ENCODE measurements at places on chromosomes 16 and 17.

DNA sequence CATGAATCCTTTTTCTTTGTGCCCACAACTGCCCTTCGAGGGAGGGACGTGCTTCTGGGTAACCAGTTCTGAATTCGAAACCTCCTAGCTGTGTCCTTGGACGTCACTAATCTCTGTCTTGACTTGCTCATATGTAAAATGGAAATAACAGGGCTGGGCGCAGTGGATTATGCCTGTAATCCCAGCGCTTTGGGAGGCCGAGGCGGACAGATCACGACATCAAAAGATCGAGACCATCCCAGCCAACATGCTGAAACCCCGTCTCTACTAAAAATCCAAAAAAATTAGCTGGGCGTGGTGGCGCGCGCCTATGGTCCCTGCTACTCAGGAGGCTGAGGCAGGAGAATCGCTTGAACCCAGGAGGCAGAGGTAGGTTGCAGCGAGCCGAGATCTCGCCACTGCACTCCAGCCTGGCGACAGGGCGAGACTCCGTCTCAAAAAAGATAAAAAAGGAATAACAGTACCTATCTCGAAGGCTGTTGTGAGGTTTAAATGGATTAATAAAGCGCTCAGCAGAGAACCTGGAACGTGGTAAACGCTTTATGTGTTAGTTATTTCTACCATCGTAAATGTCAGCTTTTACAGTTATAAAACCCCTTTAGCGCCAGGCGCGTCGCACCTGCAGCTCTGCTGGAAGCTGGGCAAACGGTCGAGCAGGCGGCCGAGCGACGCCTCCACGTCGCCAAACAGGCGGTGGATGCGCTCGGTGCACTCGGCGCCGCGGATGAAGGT is 641 bp downstream of the COG8 start:
- no peak for DNase-seq

- no peak for DNase-seq
These were observed 60.4 kb downstream of the BAIAP2 start for GRCh38 chr17:81095383-81095762.

DNA sequence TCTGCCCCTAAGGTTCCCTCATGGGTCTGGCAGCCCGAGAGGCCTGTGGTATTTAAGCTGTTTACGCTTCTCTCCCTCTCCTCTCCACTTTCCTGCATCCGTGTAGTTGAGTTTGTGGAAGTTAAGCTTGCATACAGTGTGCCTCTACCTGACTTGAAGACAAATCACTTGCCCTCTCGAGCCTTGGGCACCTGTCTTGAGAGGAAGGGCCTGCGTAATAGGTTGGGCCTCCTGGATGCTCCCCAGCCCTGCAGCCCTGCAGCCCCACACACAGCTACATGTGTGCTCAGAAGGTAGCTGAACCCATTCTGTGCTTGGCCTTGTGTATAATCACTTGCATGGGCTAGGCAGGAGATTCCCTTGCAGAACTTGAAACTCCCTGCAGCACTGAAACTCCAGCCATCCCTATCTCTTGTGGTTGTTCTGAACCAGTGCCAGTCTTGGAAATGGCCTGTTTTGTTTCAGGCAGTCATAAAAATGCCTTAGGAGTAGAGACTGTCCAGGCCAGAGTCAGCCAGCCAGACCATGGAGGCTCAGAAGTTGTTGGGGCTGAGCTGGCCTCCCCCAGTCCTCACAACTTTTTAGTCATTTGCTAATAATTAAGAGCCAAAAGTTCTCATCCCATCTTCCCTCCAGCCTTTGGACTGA is 134.6 kb downstream of the CLEC16A start:
- DNase-seq, result no peak

GRCh38 chr17:33868899-33869298 is 386.2 kb upstream of the CCL2 start:
- DNase-seq, result peak; percentile 18

- DNase-seq, result no peak
These were observed 173.8 kb downstream of the RPTOR start for GRCh38 chr17:80718428-80718827.

GRCh38 chr17:40351359-40352236 is 12.9 kb downstream of the GJD3 start:
- DNase-seq, result no peak

DNA sequence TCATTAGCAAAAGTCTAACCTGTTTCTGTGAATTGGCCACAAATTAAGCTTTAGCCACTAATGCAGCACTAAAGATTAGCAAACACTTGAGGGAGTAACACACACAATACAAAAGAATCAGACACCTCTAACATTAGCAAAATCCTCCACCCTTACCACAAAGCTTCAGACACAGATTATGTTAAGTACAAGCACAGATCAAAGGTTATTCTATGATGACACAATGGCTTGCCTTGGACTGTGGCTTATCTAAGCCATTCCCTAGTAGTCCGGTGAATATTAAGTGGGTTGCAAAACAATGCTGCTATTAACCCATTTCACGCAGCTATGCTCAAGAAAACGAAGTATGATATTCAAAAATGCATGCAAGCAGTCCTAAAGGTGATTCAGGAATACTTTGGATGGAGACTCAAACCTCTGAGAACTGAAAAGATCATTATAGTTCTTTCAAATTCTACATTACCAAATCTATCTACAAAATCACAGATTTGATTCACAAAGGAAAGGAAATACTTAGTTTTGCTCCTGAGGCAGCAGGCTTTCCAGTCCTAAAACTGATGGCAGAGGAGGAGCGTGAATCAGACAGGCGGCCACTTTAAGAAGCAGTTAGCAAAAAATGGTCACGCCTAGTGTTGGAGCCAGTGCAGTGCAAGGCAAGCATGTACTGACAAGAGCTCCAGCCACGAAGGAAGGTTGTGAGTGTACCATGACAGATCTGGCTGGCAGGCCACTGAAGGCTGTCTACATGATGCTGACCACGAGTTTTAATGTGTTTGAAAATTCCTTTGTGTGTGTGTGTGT is 67.2 kb downstream of the PARN start:
- DNase-seq, result no peak

GRCh38 chr16:477301-478157 is 50.0 kb upstream of the CAPN15 start:
- DNase-seq, result no peak

DNA sequence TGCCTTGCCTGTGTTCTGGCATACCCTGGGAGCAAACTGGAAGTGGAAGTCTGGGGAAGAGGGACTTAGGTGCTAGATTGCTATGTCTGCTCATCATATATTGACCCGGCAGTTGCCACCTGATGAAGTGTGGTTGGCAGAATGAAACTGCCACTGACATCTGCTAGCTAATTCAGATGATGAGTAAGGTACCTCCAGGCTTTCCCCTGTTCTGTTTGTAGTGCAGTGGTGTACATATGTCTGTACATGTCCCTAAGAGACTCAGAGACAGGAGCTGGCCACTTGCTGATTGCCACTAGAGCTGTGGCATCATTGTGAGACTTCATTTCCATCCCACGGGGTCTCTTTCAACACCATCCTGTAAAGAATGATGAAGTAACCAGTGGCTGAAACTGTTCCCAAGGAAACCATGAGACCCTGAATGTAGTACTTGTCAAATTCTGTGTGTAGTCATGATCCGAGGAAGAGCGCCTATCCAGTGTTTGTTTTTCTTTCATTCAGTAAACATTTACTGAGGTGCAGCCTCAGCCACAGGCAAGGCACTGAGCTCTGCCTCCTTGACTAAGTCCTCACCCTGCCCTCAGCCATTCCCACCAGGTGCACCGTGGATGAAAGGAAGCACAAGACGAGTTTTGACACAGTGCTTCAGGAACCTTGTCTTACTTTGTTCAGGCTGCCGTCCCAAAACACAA is 13.2 kb downstream of the CLUAP1 start:
- DNase-seq, result no peak

GRCh38 chr16:58121132-58121531 is 8.0 kb downstream of the CFAP20 start:
- DNase-seq, result no peak

- no peak for DNase-seq
These were observed 33.3 kb upstream of the SMPD3 start for GRCh38 chr16:68481636-68482035.

DNA sequence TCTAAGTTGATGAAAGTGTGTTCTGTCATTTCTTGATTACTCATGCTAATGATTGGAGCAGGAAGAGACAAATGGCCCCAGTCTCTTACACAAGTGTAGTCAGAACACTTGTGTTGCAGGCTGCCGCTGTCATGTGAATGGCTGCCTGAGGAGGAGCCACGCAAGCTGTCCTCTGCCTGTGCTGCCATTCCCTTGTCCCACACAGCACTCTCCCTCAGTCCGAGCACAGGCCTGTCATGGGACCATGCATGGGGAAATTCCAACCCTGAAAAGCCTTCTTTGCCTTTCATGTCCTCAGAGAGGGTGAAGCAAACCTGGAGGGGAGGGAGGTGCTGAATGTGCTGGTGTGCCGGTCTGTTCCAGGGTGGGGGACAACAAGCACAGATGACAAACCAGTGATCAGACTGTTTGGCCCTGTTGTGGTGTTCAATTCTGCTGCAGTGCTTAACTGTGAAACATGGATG is 109.4 kb downstream of the MRTFB start:
- no peak for DNase-seq

DNA sequence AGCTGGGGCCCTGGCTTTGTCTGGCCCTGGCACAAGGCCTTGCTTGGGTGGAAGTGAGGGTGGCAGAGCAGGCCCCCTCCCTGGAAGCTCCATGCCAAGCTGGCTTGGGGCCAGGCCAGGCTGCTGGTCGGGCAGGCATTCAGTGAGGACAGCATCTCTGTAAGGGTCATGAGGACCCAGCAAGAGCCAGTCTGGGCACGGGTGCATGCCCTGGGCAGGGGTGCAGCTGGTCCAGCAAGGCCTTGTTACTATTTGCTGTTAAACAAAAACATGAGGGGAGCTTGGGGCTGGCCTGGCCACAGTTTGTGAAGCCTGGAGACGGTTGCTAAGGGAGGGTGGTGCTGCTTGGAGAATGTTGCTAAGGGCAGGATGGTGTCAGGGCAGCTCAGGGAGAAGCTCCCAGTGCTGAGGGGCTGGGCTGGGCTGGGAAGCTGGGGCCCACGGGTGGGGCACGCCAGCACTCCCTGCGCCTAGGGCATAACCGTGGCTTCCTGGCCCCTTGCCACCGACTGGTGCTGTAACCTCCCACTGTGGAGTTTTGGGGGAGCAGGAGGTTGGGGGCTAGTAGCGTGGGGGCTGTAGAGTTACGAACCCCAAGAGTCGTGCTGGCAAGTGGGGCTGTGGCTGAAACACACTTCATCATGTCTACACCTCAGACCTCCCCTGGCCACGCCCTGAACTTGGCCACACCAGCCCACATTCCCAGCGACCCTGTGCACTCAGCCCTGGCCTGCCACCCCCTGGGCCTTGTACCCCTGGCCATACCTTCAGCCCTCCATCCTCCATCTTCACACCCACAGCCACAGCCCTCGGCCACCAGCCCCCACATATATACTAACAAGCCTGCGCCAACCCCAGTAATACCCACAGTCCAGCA is 1.6 kb downstream of the TPPP3 start:
- no peak for DNase-seq

DNA sequence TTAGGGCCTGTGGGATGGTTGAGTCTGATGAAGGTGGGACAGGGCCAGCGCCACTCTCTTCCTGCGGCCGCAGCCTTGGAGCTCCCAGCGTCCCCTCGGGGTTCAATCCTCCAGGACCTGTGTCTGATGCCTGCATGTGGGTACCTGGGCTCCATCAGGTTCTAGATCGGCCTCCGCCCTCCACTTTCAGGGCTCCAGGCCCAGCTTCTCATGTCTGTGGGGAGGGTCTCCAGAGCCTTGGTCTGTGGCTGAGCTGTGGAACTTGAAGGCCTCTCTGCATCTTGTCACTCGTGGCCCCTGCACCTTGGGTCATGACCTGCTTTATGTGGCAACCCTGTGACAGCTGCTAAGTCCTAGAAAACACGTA is 89.8 kb upstream of the ZNF750 start:
- no peak for DNase-seq

GRCh38 chr16:29974291-29975133 is 844 bp downstream of the TAOK2 start:
- DNase-seq, result no peak

- no peak for DNase-seq
These were observed 33.7 kb upstream of the ALDH3A1 start for GRCh38 chr17:19781488-19782458.

GRCh38 chr16:63904182-63904581 is 1217.7 kb downstream of the CDH11 start:
- no peak for DNase-seq

GRCh38 chr16:85183564-85183963 is 71.3 kb upstream of the CIBAR2 start:
- no peak for DNase-seq

- no peak for DNase-seq
These were observed 27.9 kb downstream of the GABARAPL2 start for GRCh38 chr16:75593825-75594820.

DNA sequence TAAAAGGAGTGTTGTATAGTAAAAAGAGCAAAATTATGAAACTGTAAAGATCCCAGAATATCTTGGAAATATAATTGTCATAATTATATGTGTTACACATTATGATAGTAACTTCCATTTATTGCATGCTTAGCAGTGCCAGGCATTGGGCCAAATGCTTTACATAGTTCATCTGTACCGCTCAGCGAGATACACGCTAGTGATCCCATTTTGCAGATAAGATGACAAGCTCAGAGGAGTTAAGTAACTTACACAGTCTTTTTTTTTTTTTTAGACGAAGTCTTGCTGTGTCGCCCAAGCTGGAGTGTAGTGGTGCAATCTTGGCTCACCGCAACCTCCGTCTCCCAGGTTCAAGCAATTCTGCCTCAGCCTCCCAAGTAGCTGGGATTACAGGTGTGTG is 6.8 kb upstream of the EZH1 start:
- no peak for DNase-seq

- DNase-seq, result no peak
These were observed 13.6 kb upstream of the TMEM220 start for GRCh38 chr17:10743316-10744009.

GRCh38 chr16:65117811-65118448 is 3.9 kb downstream of the CDH11 start:
- no peak for DNase-seq

GRCh38 chr16:31064882-31065461 is 9.1 kb downstream of the ZNF668 start:
- peak; percentile 85 for DNase-seq

GRCh38 chr17:57286399-57287105 is 30.2 kb downstream of the MSI2 start:
- no peak for DNase-seq

GRCh38 chr17:58822148-58823050 is 66.7 kb downstream of the PPM1E start:
- DNase-seq, result no peak

All from vagina (tissue), 2 donors.